ENCODE measurements at places on chromosomes 3 and 15.
A peak's percentile ranks its signal among the peaks of the same experiment; 100 is the strongest.

DNA sequence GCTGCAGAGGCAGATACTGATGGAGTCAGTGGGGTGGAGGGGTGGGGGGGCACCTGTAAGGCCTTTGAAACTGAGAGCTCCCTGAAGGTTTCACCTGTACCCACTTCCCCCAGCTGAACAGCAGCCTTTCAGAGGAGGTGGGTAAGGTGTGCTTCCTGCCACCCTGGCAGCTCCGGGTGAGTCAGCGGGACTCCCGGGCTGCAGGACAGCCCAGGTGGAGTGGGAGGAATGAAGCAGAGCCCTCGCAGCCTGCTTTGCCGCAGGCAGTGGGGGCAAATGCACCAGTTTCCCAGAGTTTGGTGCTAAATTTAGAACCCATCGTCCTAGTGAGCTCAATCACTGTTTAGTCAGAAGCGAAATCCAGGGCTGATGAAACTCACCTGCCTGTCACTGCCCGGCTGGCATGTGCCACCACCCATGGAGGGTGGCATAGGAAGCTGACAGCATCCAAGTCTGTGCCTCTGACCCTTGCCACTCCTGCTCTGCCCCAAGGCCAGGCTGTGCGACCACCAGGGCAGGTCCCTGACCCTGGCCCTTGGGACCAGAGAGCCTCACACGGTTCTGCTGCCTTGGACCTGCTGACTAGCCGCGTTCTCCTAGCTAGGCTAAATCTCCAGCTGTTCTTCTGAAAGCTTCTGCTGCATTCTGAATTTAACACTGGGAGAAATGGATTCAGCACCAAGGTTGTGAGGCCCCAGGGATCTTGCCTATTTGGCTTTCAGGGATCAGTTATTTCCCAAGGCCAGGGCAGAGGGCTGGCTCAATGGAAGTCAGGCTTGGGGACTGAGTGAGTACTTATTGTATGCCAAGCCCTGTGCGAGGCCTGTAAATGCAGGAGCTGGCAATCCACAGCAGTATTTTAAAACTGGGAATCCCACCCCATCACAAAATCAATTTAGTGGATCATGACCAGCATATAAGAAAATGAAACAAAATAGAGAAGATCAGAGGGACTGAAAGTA is 67.3 kb upstream of the RASGRF1 start:
- DNase-seq, result peak; percentile 83

- DNase-seq, result no peak
These were observed 222.2 kb upstream of the ARPP21 start for GRCh38 chr3:35417080-35417479.

DNA sequence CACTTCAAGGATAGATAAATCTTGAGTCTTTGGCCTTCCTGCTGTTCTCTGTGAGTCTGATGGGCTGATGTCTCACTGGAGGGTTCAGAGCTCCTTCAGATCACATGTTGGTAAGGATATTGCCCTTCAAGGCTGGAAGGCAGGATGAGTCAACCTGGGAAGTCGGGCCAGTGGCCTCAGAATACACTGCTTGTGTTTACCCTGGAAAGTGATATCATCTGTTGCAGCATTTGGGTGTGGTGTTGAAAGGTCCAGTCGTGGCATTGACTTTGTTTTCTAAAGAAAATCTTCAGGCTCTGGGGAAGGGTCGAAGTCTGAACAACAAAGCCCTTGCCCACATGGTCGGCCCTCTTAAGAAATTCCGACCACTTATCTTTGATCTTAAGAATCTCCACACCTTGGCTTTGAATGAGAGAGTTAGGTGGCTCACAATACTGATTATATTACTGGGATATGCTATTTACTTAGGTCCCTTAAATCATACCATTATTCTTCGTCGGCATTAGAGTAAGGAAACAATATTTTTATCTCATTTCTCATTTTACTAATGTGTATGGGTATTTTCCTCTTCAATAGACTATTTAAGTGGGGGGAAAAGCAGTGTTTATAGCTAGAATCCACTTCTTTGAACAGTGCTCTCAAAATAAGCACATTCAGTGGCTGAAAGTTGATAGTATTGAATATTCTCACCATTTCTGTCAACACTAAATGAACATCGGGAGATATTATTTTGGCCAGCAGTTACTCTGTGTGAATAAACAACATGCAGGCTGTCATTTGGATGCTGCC is 303.9 kb upstream of the RASGRP1 start:
- peak; percentile 89 for DNase-seq

DNA sequence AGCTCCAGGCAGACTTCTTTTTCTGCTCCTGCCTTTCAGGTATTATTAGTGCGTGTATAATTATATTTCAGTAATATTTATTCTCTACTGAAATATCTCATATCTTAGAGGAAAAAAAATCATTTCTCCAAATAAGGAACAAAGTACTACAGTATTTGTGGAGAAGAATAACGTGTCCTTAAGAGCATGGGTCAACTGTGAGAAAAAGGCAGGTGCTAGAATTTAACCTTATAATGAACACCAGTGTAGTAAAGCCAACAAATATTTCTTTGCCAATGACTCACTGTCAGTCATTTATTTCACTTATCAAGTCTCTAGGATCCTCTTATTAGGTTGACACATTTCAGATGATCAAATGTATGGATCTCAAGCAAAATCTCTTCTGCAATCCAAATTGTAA is 183.4 kb downstream of the GREM1 start:
- no peak for DNase-seq

DNA sequence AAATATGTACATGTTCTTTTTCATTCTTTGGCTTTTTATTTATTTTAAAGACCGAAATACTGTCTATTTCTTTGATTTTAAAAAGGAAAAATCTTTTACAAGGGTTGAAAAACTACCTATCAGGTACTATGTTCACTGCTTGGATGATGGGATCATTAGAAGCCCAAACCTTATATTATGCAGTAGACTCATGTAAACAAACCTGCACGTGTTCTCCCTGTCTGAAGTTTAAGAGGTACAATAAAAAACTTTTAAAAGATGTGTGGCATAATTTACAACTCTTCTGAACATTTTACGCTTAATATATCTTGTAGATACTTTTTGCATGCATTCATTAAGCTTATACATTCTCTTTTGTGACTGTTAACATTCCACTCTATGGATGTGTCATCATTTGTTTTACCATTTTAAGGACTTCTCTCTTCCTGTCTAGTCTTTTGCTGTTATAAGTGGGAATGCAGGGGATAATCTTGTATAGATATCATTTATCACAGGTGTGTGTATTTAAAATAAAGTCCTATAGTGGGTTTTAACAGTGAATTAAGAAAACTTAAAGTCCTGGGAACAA is 6.2 kb downstream of the MGA start:
- DNase-seq, result peak; percentile 7

DNA sequence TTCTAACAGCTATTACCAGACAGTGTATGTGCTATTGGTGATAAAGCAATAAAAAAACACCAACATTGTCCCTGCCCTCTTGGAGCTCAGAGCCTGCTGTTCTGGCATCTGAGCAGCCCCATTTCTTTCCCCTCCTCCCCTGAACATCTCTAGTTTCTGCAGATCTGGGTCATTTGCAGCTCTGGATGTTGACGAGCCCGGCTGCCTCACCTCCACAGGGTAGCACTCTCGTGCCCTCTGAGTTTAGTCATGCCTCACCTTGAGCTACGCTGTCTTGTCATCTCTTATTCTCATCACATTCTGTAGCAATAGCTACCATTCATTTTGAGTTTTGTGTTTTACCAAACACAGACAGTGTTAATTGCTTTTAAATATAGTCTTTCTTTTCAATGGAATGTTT is 30.0 kb upstream of the GPR171 start:
- no peak for DNase-seq

DNA sequence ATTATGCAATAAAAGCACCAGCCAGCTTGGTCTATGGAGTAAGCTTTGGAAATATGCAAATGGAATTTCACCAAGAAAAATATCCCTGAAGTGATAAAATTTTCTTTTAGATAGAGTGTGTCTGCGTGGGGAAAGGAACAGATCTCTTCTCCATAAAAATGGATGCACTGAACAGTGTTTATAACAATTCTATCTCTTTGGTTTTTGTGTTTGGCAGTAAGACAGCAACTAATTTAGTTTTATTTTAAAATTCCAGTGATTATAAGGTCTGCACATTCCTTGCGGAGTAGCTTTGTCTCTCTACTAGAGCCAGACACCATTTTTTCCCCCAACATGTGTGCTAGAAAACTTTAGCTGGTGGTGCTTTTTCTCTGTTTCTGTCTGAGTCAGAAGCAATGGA is 712.4 kb downstream of the GRM7 start:
- DNase-seq, result no peak

DNA sequence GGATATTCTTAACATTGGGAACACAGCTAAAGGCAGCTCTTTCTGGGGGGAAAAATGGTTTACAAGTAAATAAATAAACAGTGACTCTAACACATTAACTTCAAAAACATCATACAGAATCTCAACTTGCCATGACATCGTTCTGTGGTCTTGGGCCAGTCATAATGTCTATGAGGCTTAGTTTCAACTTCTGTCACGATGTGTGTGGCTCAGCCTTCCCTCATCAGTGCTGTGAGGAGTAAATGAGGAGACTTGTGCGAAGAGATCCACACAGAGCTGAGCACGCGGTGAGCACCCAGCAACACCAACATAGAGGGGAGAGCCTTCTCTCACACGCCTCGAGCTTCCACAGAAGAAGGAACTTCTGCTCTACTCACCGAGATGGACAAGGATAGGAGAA is 49.0 kb downstream of the DZIP1L start:
- DNase-seq, result no peak

GRCh38 chr3:128965818-128966217 is 28.1 kb downstream of the CFAP92 start:
- no peak for DNase-seq

GRCh38 chr3:157559401-157559800 is 56.2 kb upstream of the VEPH1 start:
- DNase-seq, result no peak

Data from MCF 10A (cell line).